Stimulated activated CD4-positive, alpha-beta T cell treated with anti-CD3 and anti-CD28 coated beads, Interleukin-2, amount 100 ng/mL, for 24 hours (primary cell): ENCODE measurements at places on chromosomes 6 and 20.

DNA sequence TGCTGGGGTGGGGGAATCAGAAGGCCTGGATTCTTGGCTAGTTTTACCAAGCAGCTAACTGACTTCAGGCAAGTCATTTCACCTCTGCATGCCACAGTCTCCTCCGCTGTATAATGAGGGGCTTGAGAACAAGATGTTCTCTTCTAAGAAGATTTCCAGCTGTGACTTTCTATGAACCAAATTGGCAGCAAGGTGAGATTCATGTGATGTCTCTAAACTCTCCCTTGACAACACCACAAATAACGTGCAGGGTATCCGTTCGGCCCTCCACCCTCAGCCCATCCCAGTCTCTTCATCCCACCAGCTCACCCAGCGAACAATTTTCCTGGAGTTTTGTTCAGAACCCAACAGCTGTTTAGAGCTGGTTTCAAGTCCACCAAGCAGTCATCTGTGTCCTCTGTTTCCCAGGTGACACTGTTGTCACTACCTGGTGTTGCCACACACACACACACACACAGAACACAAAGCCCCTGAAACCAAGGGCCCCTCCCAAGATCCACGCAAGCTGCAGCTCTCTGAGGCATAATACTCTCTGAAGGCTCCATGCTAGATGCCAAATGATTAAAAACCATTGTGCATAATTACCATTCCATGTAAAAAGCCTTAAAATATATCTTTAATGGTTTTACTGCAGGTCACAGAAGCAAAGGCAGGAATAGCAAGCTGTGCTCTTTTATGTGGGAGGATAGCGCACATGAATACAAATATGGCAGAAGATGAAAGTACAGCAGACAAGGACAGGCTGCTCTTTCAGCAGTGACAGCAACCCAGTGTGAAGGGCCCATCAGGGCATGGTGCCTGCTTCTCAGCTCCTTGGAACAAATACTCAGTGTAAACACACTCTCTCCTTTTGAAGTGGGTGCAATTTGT, 48.2 kb downstream of the ARHGAP18 start:
- DNase-seq = no peak

DNA sequence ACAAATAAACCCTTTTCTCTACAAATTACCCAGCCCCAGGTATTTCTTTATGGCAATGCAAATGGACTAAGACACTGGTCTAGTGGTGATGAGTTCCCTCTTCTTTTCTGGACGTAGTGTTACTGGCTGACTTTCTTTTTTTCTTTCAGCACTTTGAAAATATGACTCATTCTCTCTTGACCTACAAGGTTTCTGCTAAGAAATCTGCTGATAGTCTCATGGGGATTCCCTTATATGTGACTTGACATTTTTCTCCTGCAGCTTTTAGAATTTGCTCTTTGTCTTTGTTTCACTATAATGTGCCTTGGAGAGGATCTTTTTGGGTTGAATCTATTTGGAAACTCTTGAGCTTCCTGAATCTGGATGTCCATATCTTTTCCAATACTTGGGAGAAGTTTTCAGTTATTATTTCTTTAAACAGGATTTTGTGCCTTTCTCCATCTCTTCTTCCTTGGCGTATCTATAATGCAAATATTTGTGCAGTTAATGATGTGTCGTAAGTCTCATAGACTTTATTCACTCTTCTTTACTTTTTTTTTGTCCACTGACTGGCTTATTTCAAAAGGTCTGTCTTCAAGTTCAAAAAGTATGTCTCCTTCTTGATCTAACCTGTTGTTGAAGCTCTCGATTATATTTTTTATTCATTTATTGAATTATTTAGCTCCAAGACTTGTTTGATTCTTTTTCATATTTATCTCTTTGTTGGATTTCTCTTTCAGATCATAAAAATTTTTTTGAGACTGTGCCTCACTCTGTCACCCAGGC, 42.2 kb upstream of the TPD52L1 start:
- DNase-seq = no peak

DNA sequence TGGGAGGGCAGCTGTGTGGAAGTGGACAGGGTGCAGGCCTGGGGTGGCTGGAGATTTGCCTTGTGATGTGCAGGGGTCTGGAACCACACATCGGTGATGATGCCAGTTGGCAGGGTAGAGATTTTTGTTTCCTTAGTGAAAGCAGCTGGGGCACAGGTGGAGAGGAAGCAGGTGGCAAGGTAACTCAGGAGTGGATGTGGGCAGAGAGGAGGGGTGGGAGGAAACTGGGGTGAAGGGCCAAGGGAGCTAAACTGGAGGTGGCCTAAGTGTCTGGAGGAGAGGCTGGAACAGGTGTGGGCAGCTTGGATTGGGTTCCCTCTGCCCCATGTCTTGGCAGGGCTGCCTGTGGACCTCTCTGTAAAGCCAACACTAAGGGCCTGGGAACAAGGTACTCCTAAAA, 4.7 kb upstream of the SCUBE3 start:
- no peak for DNase-seq

GRCh38 chr6:73581293-73581692, 60.5 kb upstream of the EEF1A1 start:
- no peak for DNase-seq

- no peak for DNase-seq
Measured at GRCh38 chr6:103734016-103734415, 1125.7 kb downstream of the HACE1 start.

GRCh38 chr6:89335164-89335563, 17.4 kb downstream of the UBE2J1 start:
- no peak for DNase-seq

DNA sequence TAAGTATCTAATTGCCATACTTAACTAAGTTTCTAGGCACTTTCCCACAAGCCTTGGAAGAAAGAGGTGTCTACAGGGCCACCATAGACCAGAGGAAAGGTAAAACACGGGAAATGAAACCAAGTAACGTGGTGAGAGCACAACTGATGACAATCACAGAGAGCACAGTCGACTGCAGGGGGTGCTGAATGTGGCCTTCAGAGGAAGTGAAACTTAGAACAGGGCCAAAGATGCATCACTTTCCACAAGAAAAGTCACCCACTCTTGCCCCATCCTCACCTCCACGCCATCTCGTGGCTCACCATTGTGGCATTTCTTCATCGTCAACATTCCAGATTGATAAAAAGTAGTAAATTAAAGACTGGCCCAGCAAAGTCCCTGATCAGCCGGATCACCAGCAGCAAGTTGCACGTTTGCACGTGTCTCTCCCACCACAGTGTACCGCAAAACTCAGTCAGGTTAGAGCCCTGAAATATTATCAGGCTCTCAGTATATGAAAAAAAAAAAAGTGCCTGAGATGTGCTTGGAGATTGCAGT, 31.4 kb downstream of the HIVEP2 start:
- peak; percentile 73 for DNase-seq

DNA sequence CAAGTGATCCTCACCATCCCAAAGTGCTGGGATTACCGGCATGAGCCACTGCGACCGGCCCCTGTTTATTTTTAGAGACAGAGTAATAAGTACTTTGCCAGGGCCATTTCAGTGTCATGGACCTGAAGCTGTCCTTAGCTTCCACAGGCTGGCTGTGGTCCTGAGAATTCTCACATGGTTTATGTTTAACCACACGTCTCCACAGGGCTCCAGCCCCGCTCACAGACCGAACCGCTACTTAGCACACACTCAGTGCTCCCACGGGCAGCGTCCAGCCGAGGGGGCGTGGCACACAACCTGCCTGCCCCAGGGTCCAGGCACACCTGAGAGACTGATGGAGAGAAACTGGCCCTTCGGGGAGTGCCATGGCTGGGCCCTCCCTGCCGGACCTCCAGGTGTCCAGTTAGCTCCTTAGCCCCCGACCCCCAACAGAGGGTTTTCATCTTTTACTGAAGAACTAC, 11.7 kb downstream of the ACSS1 start:
- no peak for DNase-seq

DNA sequence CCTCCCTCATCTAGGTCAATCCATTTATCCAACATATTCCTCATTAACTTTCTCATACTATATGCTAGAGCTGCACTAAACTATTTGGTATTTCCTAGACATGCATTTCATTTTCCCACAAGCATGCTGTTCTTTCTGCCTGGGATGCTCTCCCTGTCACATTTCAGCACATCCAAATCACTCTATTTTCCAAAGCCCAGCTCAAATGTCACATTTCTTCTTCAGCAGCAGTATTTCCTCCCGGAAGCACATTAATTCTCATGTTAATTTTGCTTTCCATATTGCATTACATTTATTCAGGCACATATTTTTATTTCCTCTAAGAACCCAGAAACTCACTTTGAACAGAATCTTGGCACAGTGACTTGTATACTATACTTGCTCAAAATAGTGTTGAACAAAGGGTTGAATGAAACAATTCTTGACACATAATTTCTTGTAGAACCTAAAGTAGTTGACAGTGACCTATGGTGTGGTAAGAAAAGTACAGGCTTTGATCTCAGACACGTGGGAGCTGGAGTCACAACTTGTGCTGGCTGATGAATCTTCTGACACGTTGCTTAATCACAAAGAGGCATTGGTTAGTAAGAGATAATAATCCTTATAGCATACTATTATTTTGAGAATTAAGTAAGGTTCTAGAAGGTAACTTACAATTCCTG, 30.8 kb upstream of the CD2AP start:
- no peak for DNase-seq

DNA sequence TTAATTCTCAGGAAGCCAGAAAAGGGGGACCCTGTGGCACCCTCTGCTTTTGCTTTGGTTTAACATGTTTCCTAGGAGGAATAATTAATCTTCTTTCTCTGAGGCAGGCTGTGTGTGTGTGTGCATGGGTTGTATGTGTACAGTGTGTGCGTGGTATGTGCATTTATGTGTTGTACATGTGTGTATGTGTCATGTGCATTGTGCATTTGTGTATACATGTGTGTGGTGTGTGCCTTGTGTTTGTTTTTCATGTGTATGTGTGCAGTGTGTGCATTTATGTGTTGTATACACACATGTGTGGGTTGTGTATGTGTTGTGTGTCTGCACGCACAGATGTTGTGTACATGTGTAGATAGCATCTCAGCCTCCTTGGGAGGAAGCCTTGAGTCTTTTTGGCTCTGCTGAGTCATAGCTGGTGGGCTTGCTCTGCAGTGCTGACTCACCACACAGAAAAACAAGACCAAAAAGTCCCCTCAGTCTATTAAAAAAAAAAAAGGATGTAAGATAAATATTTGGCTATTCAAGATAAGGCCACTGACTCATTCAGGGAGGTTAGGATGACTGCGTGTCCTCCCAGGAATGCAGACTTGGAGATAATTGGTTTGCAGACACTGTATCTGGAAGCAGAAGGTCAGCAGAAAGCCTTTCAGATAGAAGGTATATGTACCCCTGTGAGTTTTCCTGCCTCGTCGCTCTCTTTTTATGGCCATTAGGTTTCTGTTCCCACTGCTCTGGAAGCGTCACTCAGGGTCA, 58.6 kb downstream of the SYNJ2 start:
- peak; percentile 45 for DNase-seq

- no peak for DNase-seq
Measured at GRCh38 chr6:43070028-43070632, 6.0 kb upstream of the PTK7 start.

DNA sequence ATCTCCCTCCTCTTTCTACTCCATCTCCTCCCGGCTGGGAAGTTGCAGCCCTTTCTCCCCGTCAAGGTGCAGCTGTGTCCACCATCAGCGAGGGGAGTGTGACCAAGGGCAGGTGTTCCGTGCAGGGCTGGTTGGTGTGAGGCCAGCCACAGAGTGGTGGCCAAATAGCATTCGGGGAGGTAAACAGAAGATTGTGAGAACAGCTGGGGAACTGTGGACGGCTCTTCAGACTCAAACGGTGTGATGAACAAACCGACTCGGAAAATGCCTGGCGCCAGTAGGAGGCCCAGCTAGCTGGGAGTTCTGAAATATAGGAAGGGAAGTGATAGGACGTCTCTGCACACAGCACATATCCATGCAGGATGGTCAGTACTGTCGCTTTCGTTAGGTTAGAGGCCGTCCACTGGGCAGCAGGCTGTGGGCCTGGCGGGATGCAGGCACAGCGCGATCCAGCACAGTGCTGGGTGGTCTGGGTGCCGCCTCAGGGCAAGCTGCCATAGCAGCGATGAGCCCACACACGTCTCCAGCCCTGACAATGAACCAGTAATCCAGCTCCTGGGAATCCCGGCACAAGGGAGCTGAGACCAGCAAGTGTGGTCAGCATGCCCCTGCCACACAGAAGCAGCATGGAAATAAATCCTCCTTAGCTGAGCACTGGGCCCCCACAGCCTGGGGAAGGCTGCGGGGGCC, 258.1 kb downstream of the TAF4 start:
- no peak for DNase-seq

GRCh38 chr20:20009784-20010253, 7.3 kb upstream of the NAA20 start:
- DNase-seq = no peak

- DNase-seq = no peak
Measured at GRCh38 chr6:47165918-47166317, 123.8 kb upstream of the ADGRF1 start.

- DNase-seq = no peak
Measured at GRCh38 chr6:99416226-99416625, 8.9 kb downstream of the PNISR start.

DNA sequence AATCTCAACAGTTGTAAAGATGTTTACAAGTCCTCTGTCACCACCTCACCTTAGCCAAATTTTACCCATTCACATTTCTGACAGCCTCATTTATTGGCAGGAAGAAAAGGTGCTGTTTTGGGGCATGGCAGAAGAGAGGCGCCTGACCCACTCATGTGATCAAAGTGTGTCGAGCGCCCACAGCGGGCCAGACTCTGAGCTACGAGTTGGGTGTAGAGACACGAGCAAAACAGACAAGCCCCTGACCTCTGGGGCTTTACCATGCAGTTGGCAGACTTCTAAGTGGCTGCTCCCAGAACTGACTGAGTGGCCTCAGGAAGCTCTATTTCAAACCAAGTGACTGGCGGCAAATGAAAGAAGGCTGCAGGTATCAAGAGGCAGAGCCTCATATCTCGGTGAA, 167.0 kb downstream of the SOBP start:
- DNase-seq = no peak

GRCh38 chr6:139699911-139700310, 325.5 kb upstream of the CITED2 start:
- no peak for DNase-seq

- no peak for DNase-seq
Measured at GRCh38 chr6:1622851-1623768, 13.4 kb downstream of the FOXC1 start.

DNA sequence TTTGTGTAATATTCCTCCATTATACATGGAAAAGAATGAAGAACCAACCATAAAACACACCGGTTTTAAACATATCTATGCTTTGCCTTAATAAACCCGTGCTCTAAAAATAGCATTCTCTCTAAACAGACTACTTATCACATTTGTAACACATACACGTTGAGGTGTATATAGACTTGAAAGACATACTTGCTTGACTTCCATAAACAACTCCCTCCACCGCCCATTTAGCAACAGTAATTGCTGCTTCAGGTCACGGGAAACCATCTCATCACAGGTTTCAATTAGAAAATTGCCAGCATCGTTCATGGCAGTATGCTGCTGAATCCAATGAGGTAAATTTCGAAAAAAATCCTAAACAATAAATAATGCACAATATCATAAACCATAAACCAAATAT, 174.0 kb downstream of the SYNE1 start:
- DNase-seq = no peak
